ENCODE measurements at places on chromosomes 7 and 10.

GRCh38 chr7:24836084-24836483 lies 78.8 kb upstream of the GSDME start:
- DNase-seq = peak; percentile 57

- no peak for DNase-seq
Observed at GRCh38 chr7:154484943-154485342, 432.7 kb downstream of the DPP6 start.

GRCh38 chr10:103144041-103144440 lies 49.0 kb downstream of the NT5C2 start:
- DNase-seq = no peak

DNA sequence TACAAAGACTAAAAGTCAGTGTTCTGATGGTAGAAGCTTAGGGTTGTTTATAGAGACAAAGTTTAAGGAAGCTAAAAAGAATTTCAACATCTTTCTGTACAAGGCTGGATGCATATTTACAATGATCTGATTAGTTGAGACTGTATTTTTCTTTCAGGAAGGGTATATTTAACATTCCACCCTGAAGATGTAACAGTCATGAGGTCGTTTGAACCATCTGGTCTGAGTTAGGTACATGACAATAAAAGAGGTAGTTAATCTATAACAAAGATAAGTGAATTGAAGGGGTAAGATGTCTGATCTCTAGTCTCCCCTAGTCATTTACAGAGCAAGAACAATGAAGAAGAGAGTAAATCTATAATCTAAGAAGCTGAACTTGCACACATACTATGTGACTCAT lies 821.2 kb downstream of the CNTNAP2 start:
- DNase-seq = no peak
